ENCODE measurements at places on chromosomes 3 and 15.

- DNase-seq = no peak
Measured at GRCh38 chr15:63699101-63699785, 102.1 kb downstream of the FBXL22 start.

GRCh38 chr3:143482106-143483088 is 362.8 kb downstream of the CHST2 start:
- no peak for DNase-seq

DNA sequence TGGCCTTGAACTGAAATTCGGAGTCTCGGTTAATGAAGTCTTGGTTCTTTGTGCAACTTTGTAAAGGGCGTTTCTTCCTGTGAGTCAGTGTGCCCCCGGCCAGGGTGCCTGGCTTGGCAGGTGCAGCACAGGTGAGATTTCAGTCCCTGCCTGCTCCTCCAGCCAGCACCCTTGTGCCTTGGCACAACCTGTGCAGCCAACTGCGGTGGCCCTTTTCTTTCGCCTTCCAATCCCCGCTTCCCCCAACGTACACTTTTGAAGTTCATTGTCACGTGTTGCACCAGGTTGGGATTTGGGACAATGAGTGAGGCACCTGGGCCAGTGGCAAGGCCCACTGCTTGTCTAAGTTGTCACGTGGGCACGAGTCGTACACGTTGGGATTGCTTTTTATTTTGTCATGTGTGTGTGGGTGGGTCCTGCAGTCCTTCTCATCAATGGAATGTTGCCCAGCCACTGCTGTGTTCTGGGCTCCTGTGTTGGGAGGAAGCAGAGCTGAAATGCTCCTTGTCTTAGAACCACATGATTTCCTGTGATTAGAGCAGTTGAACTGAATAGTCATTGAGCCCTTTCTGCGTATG is 242.9 kb upstream of the BHLHE40 start:
- DNase-seq = no peak

GRCh38 chr3:15791525-15791924 is 6.3 kb downstream of the ANKRD28 start:
- no peak for DNase-seq

GRCh38 chr3:141413801-141414689 is 45.7 kb downstream of the ZBTB38 start:
- DNase-seq = peak; percentile 61

GRCh38 chr15:66254951-66255676 is 1.6 kb upstream of the MEGF11 start:
- no peak for DNase-seq

DNA sequence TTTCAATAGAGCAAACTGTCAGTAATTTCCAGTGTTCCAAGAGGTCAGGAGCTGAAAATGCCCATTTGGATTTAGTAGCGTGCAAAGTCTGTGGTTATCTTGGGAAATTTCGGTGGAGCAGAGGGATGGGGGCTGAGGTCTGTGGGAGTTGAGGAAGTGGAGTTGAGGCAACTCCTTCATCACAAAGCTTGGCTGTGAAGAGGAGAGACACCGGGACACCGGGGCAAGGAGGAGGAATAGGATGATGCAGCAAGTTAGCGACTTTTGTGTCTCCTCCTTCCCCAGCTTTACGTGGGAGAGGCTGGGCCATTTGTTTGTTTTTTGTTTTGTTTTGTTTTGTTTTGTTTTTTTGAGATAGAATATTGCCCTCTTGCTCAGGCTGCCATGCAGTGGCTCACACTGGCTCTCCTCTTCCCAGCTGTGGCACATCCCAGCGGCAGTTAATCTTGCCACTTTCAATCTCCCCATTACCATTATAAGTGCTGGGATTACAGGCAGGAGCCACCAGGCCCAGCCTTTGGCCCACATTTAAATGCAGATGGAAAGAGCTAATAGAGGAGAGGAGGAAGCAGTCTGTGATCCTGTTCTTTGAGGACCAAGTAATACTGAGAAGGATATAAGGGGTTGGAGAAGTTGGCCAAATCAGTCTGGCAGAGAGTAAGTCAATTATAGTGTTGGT is 47.1 kb downstream of the CRTC3 start:
- DNase-seq = no peak

- DNase-seq = no peak
Measured at GRCh38 chr15:71355268-71355667, 240.0 kb downstream of the THSD4 start.

DNA sequence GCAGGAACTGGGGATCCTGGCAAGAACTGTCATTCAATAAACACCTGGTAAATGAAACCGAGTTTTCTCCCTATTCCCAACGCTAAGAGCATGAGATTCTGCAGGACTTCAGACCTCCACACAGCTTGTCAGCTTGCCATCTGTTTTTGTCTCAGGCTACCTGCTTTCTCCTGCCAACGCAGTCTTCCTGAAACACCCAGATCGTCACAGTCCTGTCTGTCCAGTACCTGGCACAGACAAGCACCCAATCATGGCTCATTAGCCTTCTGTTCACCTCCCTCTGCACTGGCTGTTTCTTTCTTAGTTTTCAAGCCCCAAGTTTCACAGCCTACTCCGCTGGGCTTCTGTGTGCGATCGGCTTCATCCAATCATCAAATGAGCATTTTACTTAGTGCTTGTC is 5.0 kb downstream of the SLC12A8 start:
- no peak for DNase-seq

- DNase-seq = peak; percentile 62
Measured at GRCh38 chr3:93973131-93974126, at the start of gene PROS1. Gene PROS1, minus strand, starts transcription at chr3:93973896. Its CDS starts 147 bp downstream, at chr3:93973749.

DNA sequence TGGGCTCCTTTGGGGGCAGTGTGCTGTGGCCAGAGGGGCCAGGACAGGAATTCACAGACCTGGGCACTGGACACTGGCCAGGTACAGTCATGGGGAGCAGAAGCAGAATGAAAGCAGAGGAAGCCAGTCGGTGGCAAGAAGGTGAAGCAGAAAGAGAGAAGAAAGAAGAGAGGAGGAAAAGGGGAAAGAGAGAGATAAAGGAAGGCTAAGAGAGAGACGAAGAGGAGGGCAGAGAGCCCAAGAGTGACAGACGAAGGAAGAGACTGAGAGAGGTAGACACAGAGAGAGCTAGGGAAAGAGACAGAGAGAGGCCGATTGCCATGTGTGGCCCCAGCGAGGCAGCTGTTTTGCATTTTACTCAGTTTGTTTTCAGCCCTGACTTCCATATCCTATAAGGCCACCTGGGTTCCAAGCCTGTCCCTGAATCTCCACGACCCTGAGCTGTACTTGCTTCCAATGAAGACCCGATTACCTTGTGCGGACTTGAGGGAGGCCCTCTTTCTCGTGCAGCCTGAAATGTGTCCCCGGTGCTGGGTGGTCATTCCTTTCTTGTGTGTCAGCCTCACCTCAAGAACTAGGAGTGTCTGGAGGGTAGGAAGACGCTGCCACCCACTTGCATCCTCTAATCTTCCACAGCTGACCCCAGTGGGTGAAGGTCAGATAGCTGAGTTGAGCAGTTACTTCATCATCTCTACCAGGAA is 73.9 kb downstream of the LSM3 start:
- no peak for DNase-seq

DNA sequence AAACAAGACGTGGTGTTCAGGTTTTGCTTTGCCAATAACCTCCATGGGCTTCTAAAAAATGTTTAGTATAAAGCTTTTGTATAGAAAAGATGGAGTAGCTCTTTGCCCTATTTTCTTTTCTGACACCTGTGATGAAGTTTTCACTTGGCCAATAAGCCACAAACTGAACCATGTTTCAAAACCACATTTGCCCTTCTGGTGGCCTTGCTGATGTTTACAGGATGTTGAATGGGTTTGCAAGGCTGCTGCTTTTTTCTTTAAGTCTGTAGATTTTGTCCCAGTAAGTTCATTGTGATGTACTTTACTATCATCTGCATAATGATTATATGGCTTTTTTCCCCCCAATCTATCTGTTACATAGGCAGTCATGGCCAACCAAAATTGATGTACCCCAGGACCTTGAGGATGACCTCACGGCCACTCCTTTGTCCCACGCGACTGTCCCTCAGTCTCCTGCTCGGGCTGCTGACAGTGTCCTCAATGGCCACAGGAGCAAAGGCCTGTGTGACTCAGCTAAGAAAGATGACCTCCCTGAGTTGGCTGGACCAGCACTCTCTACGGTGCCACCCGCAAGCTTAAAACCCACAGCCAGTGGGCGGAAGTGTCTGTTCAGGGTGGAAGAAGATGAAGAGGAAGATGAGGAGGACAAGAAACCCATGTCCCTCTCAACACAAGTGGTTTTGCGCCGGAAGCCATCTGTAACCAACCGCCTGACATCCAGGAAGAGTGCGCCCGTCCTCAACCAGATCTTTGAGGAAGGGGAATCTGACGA is 60.8 kb downstream of the SNRK start:
- DNase-seq = no peak

- DNase-seq = no peak
Measured at GRCh38 chr3:174355505-174355904, 503.6 kb upstream of the NAALADL2 start.

DNA sequence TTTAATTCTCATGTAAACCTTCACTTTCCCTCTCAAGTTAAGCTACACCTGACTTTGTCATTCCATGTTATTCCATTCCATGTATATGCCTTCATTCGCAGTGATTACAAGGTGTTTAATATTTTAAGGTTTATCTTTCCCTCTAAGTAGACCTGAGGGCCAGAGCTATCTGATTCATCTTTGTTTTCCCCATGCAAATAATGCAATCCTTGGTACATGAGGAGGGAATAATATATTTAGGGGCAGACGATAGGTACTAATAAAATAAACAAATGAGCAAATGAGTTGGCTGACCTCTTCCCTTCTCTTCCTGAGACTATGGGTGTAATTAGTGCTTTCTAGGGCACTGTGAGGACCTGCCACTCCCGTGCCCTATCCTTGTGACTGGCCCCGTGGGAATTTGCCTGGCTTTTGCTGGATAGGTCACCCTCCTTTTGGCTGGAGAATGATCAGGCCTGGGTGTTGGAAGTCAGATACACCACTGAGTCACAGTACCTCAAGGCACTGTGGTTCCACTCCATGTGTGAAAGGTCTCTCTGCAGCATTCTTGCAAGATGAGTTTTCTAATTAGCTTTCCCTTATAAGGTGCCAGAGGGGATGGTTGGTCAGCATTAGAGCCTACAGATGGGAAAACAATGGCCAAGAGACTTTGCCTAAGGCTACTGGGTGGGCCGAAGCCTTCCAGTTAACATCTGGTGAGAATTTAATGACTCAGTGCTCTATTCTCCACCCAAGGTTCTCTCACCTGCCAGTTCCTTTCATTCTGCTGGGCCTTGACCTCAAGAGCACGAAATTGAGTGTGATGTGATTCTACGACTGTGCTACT is 183.2 kb downstream of the P3H2 start:
- DNase-seq = peak; percentile 89
